ENCODE measurements at places on chromosomes 7 and 10.

DNA sequence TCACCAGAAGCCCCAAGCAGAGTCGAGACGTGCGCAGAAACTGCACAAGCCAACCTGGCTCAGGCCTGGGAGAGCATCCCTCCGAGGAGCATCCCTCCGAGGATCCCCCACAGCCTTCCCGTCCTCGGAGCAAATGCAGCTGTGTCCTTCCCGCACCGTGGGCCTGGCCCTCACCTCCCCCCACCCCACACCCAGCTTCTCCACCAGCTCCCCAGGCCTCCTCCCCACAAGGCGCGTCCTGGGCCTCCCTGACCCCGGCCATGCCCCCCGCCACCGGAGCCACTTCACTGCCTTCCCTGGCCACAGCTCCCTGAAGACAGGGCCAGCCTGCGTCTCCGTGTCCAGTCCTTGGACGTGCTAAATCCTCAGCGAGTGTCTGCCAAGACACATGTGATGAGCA, 60.6 kb downstream of the PTPRN2 start:
- H3K36me3 ChIP-seq = peaks cover 18% of the 10 kb centered on the region
- no peaks in the 10 kb centered on the region for H3K4me1 ChIP-seq
- H3K4me3 ChIP-seq = no peak overlapping the region
- H3K27ac ChIP-seq = no peak overlapping the region
- no peak for DNase-seq

GRCh38 chr7:101172005-101172853, 6.9 kb upstream of the VGF start:
- no peak overlapping the region for H3K4me3 ChIP-seq
- H3K27me3 ChIP-seq = peaks cover 60% of the 10 kb centered on the region
- no peak overlapping the region for H3K27ac ChIP-seq
- H3K36me3 ChIP-seq = peaks cover 7% of the 10 kb centered on the region

DNA sequence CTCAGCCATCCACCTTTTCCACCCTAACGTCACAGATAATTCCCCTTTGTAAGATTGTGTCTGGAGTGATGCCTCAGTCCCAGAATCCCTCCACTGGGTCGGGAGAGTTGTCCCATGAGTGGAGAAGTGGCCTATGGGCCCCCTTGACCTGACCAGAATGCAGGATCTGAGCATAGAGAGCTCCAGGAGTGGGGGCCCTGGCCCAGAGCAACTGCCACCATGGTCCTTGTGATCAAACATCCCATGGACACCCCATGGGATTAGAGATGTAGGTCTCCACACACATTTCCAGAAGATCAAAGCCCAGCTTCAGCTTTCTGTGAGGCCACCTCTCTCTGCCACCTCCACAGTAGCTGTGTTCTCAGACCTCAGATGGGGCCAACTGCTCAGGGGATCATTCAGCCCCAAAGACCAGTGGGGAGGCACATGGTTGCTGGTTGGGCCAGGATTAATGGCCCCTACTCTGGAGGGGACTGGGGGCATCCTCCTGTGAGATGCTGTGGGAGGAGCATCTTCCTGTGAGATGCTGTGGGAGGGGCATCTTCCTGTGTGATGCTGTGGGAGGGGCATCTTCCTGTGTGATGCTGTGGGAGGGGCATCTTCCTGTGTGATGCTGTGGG, 28.5 kb upstream of the DPYSL4 start:
- peaks cover 13% of the 10 kb centered on the region for H3K27me3 ChIP-seq
- H3K4me1 ChIP-seq = peaks cover 9% of the 10 kb centered on the region
- no peaks in the 10 kb centered on the region for H3K36me3 ChIP-seq
- no peak overlapping the region for H3K27ac ChIP-seq
- no peak overlapping the region for H3K4me3 ChIP-seq

- no peak for DNase-seq
- peaks cover 2% of the 10 kb centered on the region for H3K27me3 ChIP-seq
- H3K36me3 ChIP-seq = no peaks in the 10 kb centered on the region
- no peak overlapping the region for H3K27ac ChIP-seq
- H3K4me1 ChIP-seq = no peaks in the 10 kb centered on the region
Observed at GRCh38 chr7:33806298-33807154, 98.8 kb upstream of the BMPER start.

DNA sequence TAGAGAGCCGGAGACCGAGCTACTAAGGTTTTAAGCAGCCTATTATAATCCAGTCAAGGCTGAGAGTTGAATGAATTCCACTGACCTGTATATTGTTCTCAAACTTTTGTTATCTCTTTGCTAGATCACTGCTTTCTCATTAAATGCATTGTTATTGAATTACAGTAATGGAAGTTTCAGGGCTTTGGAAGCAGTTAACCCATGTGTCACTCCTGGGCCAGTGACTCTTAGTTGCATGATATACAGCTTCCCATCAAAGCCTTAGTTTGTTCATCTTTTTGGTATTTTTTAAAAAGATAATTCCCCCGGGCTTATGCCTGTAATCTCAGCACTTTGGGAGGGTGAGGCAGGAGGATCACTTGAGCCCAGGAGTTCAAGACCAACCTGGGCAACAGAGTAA, 55.4 kb upstream of the KIAA1217 start:
- H3K27me3 ChIP-seq = peaks cover 2% of the 10 kb centered on the region
- H3K27ac ChIP-seq = no peak overlapping the region
- H3K4me1 ChIP-seq = no peaks in the 10 kb centered on the region
- H3K36me3 ChIP-seq = no peaks in the 10 kb centered on the region
